ENCODE measurements at places on chromosomes 5 and 9.

- no peak for DNase-seq
Measured at GRCh38 chr5:129687941-129688340, 60.0 kb upstream of the MINAR2 start.

GRCh38 chr5:77300451-77300850 is 90.0 kb downstream of the PDE8B start:
- DNase-seq, result no peak

- no peak for DNase-seq
Measured at GRCh38 chr5:136246122-136246521, 53.2 kb upstream of the SMIM32 start.

- DNase-seq, result peak; percentile 35
Measured at GRCh38 chr9:123058834-123059233, 25.4 kb downstream of the GPR21 start.

GRCh38 chr5:142133330-142134206 is 25.0 kb downstream of the NDFIP1 start:
- no peak for DNase-seq

DNA sequence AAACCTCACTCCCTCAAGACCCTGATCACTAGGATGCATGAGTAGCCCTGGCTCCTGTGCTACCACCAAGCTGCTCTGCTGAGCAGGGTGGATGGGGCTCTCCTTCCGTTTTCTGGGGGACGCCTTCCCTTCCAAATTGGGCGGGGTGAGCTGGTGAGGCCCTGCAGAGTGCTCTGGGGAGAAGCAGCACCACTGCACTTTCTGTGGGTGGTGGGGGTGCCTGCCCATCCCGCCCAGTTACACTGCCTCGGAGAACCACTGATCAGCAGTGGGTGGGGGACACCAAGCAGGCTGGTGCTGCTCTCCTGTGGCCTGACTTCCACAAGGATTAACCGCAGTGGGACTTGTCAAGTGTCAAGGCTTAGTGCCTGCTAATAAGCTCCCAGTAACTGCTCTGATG is 19.0 kb downstream of the GFPT2 start:
- no peak for DNase-seq

DNA sequence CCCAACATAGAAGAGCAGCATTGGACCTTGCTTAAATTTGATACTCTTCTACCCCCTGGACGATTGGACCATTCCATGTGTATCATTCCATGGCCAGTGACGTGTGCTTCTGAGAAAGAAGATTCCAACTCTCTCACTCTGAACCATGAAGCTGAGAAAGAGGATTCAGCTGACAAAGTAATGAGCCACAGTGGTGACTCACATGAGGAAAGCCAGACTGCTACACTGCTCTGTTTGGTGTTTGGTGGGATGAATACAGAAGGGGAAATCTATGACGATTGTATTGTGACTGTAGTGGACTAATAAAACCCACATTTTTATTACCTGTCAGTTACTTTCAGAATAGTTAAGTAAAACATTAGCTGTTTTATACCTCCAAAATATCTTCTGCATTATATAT is 7.5 kb downstream of the HSPA5 start:
- DNase-seq, result peak; percentile 98

DNA sequence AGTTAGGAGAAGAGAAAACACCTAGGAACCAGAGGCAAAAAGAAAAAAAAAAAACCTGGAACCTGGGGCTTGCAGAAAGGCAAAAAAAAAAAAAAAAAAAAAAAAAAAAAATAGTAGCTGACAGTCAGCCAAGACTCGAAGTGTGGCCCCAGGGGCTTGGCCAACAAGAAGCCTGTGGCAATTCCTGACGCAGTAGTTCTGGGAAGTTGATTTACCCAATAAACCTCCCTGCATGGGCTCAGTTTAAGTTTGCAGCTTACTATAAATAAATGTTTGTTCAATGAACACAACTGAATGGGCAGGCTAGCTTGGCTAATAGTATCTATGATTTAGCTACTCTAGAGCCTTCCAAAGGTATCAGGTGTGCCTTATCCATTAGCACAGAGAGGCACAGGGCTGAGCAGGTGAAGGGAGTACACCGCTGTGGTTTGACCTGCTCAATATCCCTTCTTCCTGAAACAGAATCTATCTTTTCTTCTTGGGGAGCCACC is 21.3 kb upstream of the GLRX start:
- no peak for DNase-seq

- DNase-seq, result no peak
Measured at GRCh38 chr9:131720330-131720729, 19.5 kb downstream of the RAPGEF1 start.

- DNase-seq, result no peak
Measured at GRCh38 chr5:147568710-147569406, 59.0 kb upstream of the DPYSL3 start.

- DNase-seq, result no peak
Measured at GRCh38 chr5:171162165-171162564, 146.9 kb upstream of the TLX3 start.

DNA sequence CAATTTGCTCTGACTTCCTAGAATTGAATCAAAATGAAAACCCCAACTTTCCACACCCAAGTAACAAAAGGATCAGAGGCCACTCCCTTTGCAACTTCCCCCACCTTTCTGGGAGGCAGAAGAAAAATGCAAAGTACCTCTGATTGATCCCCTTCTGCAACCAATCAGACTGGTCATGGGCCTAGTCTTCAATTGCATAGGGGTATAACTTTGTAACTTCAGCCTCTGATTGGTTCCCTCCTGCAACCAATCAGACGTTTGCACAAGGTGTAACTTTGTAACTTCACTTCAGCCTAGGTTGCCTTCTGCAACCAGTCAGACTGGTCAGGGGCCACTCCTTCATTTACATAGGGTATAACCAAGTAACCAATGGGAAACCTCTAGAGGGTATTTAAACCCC is 38.3 kb upstream of the CNOT6 start:
- DNase-seq, result no peak

- DNase-seq, result no peak
Measured at GRCh38 chr5:140216478-140217074, 41.6 kb downstream of the CYSTM1 start.

DNA sequence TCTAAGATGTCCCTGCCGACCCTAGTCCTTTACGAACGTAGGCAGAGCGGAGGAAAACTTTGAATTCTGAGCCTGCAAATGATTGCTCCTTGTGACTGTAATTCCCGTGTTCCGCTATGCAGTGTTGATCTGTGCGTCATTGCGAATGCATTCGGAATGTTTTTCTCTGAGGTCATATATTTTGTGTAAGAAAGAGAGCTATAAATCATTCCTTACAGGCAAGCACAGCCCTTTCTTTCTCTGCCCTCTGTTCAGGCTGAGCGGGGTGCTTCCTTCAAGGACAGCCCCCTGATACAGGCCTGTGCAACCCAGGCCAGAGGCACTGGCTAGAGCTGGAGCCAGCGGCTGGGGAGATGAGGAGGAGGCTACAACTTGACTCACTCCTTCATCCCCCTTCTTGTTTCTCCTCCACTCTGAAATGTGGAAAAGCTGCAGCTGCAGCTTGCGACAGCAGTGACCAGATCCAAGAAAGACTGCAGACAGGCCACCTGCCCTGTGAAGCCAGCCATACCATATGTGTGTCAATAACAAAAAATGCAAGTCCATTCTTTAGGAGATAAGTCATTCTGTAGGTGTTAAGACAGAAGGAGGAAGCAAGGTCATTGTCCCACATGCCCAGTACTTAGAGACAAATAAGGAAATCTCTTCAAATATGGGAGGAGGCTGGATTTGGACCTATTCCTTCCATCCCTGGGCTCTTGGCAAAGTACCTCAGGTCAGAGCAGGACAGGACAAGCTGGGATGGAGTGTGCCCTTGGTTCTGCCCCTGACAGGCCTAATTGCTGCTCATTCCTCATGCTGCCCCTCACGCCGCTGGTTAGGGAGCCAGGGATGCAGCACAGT is 345.7 kb upstream of the WWC1 start:
- DNase-seq, result peak; percentile 97

GRCh38 chr9:74499111-74499601 is 2.0 kb downstream of the RORB start:
- no peak for DNase-seq

DNA sequence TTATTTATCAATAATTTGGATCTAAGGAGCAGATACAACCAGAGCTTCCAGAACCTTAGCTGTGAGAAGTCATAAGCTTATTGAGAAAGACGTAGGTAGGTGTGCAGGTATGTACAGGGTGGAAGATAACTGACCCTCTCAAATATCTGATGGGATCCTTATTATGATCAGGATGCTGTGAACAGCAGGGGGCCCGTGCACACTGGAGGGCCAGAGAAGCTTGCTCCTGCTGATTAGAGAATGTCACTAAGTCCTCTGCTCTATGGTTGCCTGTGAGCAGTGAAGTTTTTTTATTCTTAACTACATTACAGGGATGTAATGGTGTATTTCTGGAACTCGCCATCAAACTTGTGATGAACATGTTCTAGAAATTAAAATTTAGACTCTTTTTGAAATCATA is 108.9 kb upstream of the POU5F2 start:
- no peak for DNase-seq

DNA sequence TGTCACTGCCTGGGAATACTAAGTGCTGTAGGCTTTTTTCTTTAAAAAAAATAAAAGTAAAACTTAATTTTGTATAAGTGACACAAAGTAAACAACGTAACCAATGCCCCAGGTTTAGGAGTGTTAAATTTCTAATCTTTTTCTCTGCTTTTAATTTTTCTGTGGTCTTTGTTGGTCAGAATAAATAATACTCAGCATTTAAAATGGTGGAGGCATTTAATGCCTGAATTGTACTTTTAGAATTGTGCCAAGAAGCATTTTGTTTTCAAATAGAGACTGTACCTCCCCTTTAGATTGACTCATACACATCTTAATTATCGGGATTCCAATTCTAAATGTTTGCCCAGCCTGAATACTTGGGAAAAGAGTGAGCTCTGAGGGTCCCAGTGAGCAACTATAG is 1.6 kb downstream of the DMXL1 start:
- DNase-seq, result no peak

- DNase-seq, result no peak
Measured at GRCh38 chr5:13625616-13626198, 318.8 kb downstream of the DNAH5 start.

DNA sequence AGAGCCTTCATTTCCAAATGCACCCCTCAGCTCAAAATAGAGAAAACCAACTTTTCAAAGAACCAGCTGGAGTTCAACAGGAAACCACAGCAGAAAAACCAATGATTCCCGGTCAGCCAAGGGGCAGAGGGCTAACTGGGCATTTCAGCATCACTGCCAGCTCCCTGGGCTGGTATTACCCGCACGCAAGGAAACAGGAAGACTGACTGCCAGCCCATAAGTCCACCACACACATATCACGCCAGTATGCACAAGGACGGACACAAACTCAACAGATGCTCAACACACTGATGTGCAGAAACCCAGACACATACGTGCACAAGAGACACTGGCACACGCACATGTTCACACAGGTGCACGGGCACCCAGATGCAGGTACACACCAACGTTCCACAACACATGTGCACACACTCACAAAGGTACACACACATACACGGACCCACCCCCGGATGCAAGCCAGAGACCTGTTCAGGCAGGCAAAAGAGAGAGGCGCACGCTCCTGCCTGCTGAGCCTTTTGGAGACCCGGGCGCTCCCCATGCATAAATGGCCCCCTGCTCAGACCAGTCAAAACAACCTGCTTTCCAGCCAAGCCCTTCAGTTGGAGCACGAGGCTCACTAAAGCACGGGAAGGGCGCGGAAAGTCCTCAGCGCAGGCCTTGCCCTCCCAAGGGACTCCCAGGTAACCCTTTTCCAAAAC is 2.1 kb downstream of the ADAMTS2 start:
- no peak for DNase-seq

GRCh38 chr5:2191972-2192371 is 309.2 kb upstream of the IRX4 start:
- DNase-seq, result no peak

GRCh38 chr9:109182940-109183798 is 16.1 kb upstream of the FRRS1L start:
- DNase-seq, result peak; percentile 45

DNA sequence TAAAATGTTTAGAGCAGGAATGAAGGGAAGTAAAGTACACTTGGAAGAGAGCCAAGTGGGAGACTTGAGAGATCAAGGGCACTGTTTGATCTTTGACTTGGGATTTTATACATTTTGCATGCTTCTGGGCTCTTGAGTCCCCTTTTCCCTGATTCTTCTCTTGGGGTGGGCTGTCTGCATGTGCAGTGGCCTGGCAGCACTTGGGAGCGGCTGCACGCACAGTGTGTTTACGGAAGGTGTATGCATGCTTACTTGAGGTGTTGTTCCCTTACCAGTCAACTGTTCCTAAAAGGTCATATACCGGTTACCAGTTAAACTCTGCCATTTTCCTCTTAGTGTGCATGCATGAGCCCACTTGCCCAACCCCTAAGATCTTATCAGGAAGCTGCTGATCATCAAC is 377.7 kb downstream of the CYLC2 start:
- DNase-seq, result no peak

Data from fibroblast of skin of back (primary cell).